ENCODE measurements at places on chromosomes 13 and 19.

DNA sequence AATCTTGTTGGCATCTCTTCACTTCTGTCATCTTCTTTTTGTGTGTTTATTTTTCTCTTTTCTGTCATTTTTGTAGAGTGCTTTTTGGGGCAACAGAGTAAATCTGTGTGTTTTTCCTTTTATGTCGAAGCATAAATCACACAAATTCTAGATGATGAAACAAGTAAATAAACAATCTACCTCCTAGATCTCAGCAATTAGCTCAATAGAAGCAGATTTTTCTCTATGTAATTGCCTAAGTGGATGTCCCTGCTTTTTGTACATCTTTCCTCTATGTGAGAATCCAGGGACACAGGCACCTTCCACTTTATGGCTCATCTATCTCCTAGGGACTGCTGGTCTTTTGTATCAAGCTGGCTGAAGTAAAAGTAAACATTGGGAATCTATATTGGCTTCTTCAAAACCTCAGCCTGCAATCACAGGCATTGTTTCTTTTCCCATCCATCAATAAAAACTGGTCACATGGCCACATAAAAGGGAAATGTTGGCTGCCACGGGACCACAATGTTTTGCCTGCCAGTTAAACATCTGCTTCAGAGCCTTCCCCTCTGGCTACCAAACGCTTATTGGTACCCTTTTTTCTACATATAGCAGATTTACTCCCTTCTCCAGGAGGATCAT is 323.8 kb downstream of the LMO7 start:
- DNase-seq, result no peak

DNA sequence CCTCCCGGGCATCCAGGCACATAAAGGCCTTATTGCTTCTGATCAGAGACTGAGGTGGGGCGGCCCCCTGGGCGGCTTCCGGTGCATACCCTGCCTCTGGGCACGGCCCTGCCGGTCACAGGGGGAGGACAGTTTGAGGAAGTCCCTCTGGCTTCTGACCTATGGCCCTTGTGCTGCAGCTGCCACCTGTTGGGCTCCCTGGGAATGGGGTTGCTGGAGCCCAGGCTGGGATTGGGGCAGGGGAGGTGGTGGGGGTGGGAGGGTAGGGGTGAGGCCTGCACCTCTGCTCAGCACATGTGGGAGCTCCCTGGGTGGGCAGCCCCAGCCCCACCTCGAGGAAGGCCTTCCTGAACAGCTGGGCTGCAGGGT is 10.7 kb downstream of the ANO8 start:
- no peak for DNase-seq

GRCh38 chr19:12647490-12648071 is 19.0 kb downstream of the MAN2B1 start:
- DNase-seq, result no peak

GRCh38 chr19:33394006-33394722 is 20.7 kb downstream of the CEBPG start:
- DNase-seq, result peak; percentile 39

DNA sequence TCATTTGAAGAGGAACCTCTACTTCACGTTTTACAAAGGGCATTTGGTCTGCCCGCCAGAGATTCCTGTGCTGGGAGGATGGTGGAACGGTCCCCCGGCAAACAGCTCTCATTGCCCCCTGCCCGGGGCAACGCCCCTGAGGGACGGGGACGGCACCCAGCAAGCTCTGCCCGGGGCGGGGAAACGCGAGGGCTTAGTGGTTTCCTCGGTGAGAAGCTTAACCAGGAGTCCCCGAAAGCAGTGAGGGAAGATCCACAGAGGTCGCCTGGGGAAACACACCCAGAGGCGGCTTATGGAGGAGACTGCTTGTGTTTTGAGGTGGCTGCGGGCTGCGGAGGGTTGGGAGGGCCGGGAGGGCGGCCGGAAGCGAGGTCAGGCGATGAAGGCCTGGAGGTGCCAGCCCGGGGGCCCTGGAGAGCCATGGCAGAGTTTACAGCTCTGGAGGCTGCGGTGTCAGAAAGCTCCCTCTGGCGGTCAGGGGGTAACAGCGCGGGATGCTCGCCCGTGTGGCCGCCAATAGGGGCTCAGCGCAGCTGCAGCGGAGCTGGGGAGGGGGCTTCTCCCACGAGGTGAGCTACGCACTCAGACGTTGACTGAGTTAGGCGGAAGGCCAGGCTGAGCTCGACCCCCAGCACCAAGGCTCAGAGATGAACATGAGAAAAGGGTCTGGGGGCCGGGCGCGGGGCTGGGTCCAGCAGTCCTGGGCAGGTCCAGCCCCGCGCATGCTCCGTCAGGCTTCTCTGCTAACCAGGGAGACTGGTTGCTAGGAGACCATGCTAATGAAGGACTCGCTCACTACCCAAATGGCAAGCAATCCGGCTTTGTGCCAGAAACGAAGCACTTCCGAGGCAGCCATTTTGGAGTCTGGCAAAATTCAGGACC is 652 bp upstream of the TPGS1 start:
- peak; percentile 99 for DNase-seq

DNA sequence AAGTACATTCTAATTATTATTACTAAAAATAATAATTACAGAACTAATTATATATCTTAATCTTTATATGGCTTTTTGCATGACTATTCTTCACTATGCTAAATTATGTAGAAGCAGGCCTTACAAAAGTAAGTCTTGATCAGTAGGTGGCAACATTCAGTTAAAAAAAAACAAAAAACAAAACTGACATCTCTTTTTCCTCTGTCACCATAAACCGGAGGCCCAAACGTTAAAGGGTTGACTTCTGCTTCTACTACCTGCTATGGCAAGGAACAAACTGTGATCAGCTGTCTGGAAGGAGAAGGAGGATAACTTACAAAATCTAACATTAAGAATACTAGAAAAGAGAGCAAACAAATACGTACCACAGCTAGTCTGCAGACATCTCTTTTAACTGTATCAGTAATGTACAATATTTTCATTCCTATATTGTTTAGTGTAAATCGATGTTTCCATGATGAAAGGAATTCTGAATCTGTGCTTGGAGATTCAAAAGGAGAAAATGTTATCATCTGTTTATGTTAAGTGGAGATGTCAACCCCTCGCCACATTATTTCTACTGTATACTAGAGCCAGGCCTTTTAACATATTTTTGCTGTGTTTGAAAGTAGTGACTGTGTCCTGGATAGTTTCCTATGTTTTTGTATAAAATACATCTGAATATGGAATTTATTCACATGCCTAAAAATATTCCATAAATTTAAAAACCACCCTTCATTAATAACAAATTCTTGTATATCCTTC is 1525.4 kb downstream of the SLITRK1 start:
- no peak for DNase-seq

Data from GOT3 (cell line).